ENCODE measurements at places on chromosomes 6 and 20.

DNA sequence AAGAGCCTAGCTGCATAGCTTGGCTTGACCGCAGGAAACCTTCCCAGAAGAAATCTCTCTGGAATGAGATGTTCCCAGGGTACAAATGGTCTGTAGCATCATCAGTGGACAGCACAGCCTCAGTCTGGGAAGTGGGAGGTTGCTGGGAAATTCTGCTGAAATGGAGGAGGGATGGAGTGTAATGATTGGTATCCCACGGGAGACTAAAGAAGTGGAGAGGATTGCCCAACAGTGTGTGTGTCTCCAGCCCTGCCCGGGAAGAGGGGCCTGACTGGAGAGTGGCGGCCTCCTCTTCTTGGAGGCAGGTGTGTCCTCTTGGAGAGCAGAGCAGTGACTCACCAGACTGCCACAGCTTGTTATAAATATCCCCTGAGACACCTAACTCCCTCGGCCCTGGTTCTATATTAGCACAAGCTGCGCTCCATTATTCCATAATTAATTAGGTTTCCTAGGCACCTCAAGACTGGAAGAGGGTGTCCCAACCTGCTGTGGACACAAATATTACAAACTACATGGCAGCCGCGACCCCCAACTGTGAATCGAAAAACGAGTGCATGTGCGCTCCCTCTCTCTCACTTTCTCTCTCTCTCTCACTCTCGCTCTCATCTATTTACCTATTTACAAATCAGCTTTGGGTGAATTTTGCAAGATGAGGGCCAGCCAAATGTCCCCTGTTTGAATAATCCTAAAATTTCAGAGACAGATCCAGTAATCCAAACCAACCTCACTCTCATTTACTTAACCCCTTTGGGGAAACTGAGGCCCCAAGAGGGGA, 68.8 kb downstream of the FGD2 start:
- no peak for DNase-seq

- no peak for DNase-seq
These were observed 91.5 kb upstream of the GCM1 start for GRCh38 chr6:53240139-53240538.

DNA sequence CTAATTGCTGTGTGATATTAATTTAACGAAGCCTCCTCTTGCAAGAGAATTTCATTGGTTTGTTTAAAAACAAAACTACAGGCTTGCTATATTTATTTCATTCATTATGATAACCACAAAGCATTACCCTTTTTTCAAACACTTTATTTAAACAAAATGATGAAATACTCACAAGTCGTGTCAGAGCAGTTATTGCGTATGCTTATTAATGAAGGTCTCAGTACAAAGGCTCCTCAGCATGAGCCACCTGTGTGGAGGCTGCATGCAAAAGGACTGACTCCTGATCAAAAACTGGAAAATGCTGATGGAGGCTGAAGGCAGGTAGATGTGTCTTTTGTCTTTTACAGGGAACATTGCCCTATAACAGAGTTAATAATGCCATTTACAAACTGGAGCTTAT, 130.5 kb downstream of the CRYBG1 start:
- no peak for DNase-seq

- no peak for DNase-seq
These were observed 313.2 kb upstream of the JARID2 start for GRCh38 chr6:14932485-14933182.

DNA sequence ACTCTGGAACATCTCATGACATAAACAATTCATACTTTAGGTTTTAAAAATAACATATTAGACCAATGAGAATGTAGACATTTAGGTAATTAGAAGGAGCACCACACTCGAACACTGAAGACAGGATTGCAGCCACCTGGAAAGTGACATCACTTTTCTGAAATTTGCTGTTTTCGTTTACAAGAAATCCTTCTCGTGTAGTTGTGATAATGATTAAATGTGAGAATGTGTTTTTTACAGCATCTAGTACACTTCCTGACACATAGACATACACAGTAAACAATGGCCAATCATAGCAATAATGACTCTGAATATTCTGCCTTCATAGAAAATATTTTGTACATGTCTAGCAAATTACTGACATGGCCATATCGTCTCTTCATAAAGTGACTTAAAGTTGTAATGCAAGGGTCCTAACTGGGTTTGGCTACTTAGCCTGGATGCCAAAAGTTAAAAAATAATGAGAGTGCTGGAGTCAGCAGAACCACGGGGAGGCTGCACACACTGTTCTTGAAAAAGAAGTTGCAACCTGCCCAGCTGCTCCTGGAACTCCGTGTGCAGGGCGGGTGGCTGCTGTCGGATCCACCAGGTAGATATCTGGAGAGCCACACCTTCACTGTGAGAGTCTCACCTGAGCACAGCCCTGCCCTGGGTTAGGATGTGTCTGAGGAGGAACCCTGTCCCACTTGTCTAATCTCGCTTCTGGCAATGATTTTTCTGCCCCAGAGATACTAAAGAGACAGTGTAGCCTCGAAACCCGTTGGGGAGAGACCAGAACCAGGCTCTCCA, 212.9 kb downstream of the QKI start:
- no peak for DNase-seq

GRCh38 chr6:82178759-82179112, 68.8 kb downstream of the IBTK start:
- no peak for DNase-seq

DNA sequence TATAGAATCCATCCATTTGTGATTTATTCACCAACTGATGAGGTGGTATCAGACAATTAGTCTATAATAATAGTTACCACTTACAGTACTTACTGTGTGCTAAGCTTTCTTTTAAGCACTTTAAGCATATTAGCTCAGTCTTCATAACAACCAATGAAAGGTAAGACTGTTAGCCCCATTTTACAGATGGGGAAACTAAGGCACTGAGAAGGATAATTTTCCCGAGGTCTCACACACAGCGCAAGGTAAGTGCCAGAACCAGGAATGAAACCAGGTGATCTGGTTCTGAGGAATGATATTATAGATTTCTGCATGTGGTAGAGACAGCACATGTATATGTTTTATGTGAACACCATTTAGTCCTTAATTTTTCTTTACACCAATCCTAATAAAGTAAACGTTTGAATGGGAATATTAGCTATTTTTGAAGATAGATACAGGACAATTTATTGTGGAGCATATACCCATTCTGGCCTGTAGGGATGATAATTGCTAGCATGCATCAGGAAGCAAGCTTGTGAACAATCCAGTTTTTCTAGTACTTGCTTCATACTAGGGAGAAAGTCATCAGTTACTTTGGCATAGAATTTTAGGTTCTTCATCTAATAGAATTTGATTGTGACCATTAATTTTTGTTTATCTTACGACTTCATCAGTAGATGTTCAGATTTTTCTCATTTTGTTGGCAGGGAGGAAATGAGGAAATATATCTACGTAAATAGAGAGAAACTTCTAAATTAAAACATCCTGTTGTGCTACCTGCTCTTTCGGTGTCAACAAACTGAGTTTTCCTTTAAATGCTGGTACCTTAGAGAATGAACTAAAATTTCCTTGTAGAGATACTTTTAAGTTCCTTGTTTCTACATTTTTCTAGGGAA, 3.0 kb downstream of the YWHAB start:
- peak; percentile 45 for DNase-seq

GRCh38 chr20:51412333-51412871, 130.1 kb downstream of the NFATC2 start:
- no peak for DNase-seq

GRCh38 chr6:80235647-80236046, 129.2 kb downstream of the BCKDHB start:
- no peak for DNase-seq

GRCh38 chr6:2641044-2641725, 109.5 kb downstream of the MYLK4 start:
- DNase-seq: peak; percentile 8

- no peak for DNase-seq
These were observed 42.9 kb upstream of the FAM83D start for GRCh38 chr20:38883081-38883980.

- DNase-seq: no peak
These were observed 22.8 kb downstream of the KIF13A start for GRCh38 chr6:17964633-17965032.

- DNase-seq: no peak
These were observed 35.9 kb upstream of the RAB23 start for GRCh38 chr6:57257911-57258541.

DNA sequence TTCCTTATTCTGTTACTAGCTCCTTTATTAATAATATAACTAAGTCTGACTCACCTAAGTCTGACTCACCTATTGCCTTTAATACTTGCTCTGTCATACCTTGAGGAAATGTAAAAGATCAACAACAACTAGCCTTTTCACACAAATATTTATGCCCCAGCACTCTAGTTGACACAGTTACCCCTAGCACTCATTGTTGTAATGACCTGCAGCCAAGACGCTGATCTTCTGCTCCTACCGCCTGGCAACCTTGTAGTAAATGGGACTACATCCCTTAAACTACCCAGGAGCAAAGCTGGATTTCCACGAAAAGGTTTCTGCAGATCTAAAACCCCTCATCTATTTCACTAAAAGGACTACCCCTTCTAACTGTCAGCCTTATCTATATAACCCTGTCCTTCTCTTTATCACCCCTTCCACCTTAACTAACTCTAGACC, 90.0 kb downstream of the PLG start:
- DNase-seq: no peak

DNA sequence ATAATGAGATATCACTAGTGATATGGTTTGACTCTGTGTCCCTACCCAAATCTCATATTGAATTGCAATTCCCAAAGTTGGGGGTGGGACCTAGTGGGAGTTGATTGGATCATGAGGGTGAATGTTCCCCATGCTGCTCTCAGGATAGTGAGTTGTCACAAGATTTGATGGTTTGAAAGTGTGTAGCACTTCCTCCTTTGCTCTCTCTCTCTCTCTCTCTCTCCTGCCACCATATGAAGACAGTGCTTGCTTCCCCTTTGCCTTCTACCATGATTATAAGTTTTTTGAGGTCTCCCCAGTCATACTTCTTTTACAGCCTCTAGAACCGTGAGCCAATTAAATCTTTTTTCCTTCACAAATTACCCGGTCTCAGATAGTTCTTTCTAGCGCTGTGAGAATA, 1002.0 kb upstream of the ADGRB3 start:
- no peak for DNase-seq

GRCh38 chr6:167513778-167514177, 188.9 kb downstream of the TTLL2 start:
- peak; percentile 26 for DNase-seq

DNA sequence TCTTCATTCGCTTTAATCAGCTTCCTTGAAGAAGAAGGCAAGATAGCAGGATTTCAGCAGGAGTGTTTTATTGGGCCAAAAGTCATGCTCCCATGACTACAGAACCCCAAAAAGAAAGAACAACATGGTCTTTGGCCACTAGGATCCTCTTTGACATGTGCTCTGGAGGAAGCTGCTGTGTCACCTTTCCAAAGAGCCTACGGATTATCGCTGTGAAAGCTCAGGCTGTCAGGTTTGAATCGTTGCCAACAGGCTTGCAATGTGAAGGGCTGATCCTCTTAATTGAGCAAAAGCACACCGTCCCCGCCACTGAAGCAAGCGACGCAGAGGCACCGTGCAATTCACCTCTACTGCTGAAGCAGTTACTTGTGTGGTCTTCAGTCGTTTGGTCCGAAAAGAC, 29.0 kb downstream of the MYLIP start:
- no peak for DNase-seq

DNA sequence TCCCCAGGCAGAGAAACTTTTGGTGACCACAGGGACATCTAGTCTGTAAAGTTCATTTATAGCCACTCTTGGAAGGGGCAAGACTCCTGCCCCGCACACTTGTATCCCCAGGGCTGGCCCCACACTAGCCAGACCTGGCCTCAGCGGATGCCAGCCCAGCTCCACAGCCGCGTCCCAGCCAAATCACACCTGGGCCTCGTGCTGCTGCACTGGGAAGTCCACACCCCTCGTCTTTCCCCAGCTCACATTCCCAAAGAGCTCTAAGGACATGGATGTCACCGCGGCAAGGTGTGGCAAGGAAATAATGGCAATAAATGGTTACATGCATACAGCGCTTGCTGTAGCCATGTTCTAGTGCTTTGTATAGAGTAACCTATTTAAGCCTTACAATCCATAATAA, 8.6 kb downstream of the IP6K3 start:
- no peak for DNase-seq

DNA sequence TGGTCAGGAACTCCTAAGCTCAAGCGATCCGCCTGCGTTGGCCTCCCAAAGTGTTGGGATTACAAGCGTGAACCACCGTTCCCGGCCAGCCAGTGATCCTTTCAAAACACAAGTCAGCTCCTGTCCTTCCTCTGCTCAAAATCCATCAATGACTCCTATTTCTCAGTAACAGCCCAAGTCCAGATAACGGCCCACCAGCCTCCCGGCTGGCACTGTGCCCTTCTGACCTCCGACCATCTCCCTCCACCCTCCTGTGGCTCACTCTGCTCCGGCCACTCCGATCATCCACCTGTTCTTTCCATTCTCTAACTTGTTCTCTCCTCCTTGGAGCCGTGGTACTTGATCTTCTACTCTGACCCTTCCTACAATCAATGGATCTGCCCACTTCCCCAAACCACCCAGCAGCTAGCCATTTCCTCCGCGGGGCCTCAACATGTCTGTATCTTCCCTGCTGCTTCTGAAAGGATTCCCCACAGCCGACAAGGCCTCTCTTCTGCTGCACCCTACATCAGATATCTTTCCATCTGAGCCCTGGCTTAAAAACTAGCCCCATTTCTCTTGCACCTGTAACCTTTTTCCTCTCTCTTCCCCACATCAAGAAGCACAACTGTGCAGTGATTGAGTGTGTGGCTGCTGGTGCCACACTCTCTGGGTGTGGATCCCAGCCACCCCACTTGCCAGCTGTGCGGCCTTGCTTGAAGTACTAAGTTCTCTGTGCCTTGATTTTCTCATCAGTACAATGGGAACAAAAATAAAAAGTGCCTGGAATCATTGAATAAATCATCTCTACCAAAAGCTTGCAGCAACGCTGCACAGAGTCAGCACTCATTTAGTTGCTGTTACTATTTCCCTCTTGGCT, 6.1 kb upstream of the ZMYND8 start:
- DNase-seq: no peak

GRCh38 chr6:15608396-15608795, 54.4 kb downstream of the DTNBP1 start:
- no peak for DNase-seq

GRCh38 chr6:16816891-16817290, 55.6 kb upstream of the ATXN1 start:
- DNase-seq: no peak

GRCh38 chr6:69106511-69106910, 471.4 kb downstream of the ADGRB3 start:
- DNase-seq: no peak

DNA sequence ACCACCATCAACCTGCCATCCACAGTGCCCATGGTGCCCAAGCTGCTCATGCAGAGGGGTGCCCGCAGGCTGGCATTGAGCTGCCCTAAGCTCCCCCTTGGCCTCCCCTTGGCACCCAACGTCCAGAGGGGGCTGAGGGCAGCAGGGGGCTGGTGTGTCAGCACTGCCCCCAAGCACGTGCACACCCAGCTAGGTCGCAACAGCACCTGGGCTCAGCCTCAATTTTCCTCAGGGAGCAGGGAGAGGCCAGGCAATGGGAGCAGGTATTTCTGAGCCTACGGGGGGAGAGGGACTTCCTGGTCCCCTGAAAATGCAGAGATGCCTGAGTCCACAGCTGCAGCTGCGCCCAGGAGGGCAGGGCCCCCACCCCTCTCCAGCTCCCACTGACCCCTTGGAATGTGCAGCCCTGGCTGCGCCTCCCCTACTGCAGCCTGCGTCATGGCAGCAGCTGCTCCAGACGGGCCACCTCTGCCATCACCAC, 204.2 kb downstream of the ANKRD60 start:
- DNase-seq: no peak

- no peak for DNase-seq
These were observed 441.4 kb downstream of the COL12A1 start for GRCh38 chr6:74764486-74764885.
